ENCODE measurements at places on chromosomes 12 and 14.

- DNase-seq: no peak
Observed at GRCh38 chr14:103549361-103550311, 12.8 kb downstream of the BAG5 start.

DNA sequence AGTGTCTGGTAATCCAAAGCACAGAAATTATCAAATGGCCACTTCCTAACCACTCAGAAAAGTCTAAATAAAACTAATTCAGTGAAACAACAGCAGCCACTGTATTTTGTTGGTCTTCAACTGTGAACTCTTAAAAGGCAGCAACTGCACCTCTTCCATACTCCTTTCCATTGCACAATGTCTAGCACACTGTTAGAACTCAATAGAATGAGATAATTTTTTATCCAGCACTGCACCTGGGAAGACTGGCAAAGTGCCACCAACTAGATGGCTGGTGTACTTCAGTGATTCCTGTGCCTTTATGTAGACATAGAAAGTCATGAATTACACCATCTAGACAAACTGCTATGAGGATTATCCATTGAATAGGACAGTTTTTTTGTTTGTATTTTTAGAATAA, 26.2 kb downstream of the LGR5 start:
- peak; percentile 82 for DNase-seq

DNA sequence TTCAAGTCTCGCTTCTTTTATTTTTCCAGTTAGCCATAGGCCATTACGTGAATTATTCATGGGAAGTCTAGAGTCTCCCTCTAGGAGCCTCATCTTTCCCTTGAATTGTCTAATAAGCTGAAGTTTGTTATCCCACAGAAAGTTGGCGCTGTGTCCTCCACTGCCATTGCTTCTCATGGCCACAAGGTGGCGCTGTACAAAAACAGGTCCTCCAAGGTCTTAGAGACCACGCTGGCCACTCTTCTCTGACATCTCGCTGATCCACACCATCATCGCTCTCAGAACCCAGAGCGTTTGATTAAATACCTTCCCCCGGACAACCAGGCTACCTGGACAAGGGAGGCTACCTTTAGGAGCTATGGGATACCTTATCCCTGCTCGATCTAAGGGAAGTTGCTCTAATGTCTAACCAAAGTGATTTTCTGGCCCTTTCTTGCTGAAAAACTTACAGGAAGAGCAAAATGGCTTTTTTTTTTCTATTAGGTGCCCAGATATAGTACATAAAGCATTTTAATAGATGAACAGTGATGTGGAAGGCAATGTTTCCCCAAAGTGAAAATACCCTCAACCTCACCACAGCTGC, 110.0 kb downstream of the CCDC60 start:
- peak; percentile 46 for DNase-seq

DNA sequence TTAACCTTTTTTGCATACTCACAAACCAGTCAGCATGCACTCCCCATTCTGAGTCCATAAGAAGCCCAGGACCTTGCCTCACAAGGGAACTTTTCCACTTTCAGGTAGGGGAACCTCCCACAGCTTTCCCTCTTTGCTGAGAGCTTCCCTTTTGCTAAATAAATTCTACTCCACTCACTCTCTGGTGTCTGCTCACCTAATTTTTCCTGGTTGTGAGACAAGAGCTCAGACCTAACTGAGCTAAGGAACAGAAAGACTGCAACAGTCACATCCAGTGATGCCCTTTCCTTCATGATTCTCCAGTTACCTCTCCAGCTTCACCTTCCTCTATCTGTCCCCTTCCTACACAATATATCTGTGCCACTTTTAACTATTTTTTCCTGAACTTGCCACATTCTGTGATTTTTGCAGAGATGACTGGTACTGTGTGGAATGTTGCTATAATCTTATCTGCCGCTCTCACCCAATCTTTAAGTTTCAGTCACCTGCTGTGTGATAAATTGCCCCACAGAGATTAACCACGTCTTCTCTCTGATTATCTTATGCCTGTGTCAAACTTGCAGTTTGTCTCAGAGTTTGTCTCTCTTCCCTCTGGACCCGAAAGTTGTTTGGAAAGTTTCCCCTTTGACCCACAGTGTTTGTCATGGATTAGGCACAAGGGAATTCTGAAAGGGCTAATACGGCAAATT, 737.1 kb upstream of the FLRT2 start:
- DNase-seq: no peak

DNA sequence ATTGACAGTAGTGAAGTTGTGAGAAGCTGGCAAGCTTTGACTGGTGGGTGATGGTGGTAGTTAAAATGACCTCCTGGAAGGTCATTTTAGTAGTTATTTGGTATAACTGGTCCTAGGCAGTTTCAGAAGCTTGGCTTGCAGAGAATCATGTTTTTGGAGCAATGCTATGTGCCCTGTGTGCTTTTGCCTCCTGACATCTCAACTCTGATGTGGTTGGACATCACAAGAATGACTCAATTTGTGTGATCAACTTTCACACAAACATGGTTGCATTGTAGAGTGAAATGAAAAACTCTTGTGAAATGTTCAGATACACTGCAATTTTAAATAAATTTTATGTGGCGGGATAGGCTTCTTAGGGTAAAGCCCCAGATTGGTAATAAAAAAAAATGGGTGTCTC, 8.3 kb upstream of the ABCD2 start:
- no peak for DNase-seq

GRCh38 chr14:50095895-50096294, 20.5 kb downstream of the VCPKMT start:
- DNase-seq: no peak

Data from NCI-H1105 (cell line).